ENCODE measurements at places on chromosomes 1 and 21. TPM values are rescaled to one million over a fixed set of nuclear protein-coding genes. Genes with fewer than 3 reads are reported as not detected.

- DNase-seq: no peak
Observed at GRCh38 chr1:166378805-166379204, 212.0 kb upstream of the FAM78B start.

DNA sequence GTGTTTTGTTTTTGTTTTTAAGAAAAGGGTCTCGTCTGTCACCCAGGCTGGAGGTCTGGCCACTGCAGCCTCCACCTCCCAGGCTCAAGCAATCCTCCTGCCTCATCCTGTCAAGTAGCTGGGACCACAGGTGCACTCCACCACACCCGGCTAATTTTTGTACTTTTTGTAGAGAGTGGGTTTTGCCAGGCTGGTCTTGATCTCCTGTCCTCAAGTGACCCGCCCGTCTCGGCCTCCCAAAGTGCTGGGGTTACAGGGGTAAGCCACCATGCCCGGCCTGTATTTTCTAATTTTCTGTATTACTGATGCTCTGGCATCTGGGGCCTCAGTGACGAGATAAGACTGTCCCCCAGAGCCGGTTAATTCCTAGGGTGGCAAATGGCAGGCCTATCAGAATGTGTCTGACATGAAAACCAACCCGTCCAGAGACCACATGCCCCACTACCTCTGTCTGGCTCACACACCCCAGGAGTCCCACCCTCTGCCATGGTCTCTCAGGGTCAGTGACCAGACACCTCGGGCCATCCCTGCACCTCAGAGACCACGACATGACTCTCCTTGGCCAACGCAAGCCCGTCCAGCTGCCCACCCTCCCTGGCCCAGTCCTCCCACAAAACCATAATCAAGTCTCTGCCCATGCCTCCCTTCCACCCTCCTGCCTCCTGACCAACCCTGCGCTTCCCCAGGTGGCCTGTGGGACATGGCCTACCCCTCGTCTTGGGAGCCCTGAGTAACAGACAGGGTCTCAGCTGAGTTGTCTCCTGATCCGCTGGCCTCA is 12.5 kb downstream of the NPHP4 start:
- DNase-seq: no peak

The PTGFR gene
- total RNA-seq: not detected

DNA sequence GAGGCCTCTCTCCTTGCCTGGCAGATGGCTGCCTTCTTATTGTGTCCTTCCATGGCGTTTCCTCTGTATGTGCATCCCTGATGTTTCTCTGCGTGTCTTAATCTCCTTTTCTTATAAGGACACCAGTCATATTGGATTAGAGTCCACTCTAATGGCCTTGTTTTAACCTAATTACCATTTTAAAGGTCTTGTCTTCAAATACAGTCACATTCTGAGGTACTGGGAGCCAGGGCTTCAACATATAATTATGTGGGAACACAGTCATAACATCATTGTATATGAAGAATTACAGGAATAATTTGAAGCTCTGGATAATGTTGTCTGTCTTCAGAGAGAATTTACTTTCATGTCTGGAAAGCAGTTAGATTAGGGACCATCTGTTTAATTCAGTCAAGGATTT is 56.4 kb upstream of the PTGFR start:
- no peak for DNase-seq

The MAP3K21 gene
- 3.0 TPM for total RNA-seq
